ENCODE measurements at places on chromosomes 5 and 9.
A peak's percentile ranks its signal among the peaks of the same experiment; 100 is the strongest.

GRCh38 chr5:67934976-67935375, 280.6 kb upstream of the PIK3R1 start:
- no peak for DNase-seq

GRCh38 chr5:172417983-172418630, 36.2 kb downstream of the SH3PXD2B start:
- peak; percentile 80 for DNase-seq

DNA sequence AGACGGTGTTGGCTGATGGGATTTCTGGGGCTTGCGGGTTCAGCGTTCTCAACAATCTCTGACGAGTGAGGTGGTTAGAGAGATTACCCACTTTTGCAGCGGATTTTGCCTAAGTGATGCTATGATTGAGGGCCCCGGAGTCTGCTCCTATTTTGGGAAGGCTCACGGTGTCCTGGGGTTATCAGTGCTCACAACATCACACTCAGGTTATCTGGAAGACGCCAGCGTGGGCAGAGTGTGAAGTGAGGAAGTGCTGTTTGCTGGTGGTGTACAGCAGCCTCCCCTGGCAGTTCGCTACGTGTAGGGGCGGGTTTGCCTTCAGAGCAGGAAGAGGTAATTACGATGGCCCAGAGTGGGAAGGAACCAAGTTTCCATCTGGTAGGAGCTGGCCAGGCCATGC, 341.2 kb upstream of the IRX2 start:
- DNase-seq: no peak

- peak; percentile 73 for DNase-seq
Observed at GRCh38 chr5:136082390-136083193, 50.1 kb upstream of the SMAD5 start.

DNA sequence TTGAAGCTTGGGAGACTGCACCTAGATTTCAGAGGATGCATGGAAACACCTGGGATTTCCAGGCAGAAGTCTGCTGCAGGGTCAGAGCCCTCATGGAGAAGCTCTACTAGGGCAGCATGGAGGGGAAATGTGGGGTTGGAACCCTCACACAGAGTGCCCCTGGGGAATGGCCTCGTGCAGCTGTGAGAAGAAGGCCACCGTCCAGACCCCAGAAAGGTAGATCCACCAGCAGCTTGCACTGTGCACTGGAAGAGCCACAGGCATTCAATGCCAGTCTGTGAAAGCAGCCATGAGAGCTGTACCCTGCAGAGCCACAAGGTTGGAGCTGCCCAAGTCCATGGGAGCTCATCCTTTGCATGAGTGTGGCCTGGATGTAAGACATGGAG, 285.3 kb upstream of the FAM174A start:
- DNase-seq: no peak

DNA sequence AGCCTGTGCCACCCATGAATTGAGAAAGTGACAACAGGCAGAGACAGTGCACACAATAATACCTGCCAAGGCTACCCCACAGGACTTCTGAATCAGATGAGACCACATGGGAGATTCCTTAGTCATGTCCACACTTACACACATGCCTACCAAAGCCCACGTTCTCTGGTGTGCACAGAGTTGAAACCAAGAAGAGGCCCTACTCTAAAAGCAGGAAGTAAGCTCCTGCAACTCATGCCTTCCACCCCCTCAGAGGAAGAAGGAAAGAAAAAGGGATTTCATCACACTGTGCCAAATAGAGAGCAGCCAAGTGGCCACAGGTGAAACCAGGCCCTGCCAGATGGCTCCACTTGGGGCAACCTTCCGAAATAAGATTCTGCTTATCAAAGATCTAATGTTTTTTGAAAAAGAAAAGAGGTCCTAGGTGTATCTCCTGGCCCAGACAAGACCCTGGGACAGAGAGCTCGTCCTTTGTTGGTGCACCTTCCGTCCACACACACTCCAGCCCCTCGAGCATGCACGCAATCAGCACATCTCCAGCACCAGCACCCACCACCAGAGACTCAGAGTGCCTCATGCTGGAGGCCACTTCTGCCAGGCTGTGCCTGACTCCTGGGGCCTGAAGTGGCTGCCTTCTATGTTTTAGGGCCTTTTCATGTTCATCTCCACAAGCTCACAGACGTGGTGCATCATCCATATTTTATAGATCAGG, 114.6 kb upstream of the SPOCK1 start:
- no peak for DNase-seq

- no peak for DNase-seq
Observed at GRCh38 chr5:34959323-34959722, 30.0 kb downstream of the DNAJC21 start.
